ENCODE measurements at places on chromosomes 3 and 15.
A peak's percentile ranks its signal among the peaks of the same experiment; 100 is the strongest.

DNA sequence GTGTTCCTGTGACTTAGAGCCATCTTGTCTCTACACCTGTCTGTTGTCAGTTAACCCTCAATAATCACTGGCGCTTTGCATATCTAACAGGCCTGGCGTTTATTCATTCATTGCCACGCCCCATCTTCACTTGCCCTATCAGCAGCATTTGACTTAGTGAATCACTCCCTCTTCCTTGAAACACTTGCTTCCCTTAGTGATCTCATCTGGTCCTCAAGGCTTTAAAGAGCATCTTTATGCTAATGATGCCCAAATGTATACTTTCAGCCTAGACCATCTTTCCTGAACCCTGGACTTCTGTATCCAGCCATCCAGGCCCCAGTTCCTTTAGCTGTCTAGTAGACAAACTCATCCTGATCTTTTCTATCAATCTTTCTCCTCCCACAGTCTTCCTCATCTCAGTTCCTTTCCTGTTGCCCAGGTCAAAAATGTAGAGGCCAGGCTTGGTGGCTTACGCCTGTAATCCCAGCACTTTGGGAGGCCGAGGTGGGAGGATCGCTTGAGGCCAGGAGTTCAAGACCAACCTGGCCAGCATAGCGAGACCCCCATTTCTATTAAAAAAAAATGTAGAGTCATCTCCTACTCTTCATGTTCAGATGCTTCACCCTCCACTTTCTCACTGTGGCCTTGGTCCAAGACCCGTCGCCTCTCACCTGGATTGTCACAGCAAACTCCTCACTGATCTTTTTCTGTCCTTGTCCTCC lies 1.4 kb upstream of the IGDCC4 start:
- DNase-seq, result peak; percentile 86

GRCh38 chr15:86894269-86894668 lies 814.6 kb downstream of the AGBL1 start:
- no peak for DNase-seq

DNA sequence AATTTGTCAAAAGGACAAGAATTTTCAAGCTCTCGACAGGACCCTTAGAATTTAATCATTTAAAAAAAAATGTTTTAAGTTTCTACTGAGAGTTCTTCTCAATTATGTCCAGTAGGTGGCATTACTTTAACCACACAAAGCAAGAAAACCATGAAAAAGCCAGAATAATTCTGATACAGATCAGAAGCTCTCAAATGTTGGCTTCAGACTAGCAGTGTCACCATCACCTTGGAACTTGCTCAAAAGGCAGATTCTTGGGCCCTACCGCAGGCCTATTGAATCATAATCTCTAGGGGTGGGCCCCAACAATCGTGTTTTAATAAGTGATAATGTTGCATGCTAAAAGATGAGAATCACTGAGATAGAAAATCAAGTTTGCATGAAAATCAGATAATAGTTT lies 99.5 kb upstream of the KCNMB2 start:
- peak; percentile 30 for DNase-seq

- DNase-seq, result no peak
Measured at GRCh38 chr3:162743091-162743490, 1246.5 kb downstream of the OTOL1 start.

- DNase-seq, result no peak
Measured at GRCh38 chr3:106033654-106034053, 164.8 kb upstream of the CBLB start.

- DNase-seq, result no peak
Measured at GRCh38 chr3:190366133-190366532, 21.8 kb upstream of the CLDN16 start.

- no peak for DNase-seq
Measured at GRCh38 chr3:107756649-107757048, 233.9 kb downstream of the BBX start.

- no peak for DNase-seq
Measured at GRCh38 chr3:170149016-170149415, 32.5 kb downstream of the PHC3 start.
